ENCODE measurements at places on chromosomes 16 and 17.

DNA sequence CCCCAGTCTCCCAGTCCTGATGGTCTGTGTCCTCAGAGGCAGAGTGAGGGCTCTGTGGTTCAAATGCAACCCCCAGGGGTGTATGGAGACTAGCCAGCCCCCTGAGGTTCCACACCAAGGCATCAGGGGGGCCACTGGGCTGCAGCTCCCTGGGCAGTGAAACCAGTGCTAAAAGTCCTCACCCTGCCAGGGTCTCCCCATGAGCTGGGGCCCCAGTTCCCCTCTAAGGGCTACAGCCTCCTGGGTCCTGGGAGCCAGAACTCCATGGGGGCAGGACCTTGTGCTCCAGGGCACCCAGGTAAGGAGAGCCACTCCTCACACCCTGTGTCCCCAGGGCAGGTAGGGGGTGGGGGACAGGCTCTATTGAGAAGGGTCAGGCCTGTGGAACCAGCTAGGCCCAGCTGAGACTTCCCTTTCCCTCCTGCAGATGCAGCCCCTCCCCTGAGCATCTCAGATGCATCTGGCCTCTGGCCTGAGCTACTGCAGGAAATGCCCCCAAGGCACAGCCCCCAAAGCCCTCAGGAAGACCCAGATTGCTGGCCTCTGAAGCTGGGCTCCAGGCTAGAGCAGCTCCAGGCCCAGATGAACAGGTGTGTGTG lies 6.4 kb upstream of the DCAF7 start:
- DNase-seq, result no peak

DNA sequence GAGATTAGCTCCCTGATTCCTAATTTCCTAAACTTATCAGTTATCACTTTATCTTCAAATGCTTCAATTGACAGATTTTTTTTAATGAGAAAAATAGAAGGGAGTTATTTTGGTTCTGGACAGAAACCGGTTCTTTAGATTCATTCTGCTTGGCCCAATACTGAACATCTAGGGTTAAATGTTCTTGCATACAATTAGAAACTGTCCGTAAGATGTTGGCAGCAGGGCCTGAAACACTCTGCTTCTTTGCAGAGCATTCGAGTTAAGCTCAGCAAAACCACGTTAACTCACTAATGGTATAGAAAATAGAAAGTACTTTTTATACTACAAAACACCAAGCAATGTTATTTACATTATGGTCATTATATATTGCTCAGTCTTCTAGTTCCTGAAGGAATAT lies 7.2 kb downstream of the SHCBP1 start:
- DNase-seq, result no peak

GRCh38 chr16:35140293-35140986 lies 1681.0 kb downstream of the TP53TG3F start:
- no peak for DNase-seq

- no peak for DNase-seq
Measured at GRCh38 chr17:31310886-31311285, 3.0 kb downstream of the EVI2B start.

- DNase-seq, result no peak
Measured at GRCh38 chr16:23597003-23597756, 1.1 kb upstream of the NDUFAB1 start.
